ENCODE measurements at places on chromosomes 13 and 19. TPM values are rescaled to one million over a fixed set of nuclear protein-coding genes. Genes with fewer than 3 reads are reported as not detected.

DNA sequence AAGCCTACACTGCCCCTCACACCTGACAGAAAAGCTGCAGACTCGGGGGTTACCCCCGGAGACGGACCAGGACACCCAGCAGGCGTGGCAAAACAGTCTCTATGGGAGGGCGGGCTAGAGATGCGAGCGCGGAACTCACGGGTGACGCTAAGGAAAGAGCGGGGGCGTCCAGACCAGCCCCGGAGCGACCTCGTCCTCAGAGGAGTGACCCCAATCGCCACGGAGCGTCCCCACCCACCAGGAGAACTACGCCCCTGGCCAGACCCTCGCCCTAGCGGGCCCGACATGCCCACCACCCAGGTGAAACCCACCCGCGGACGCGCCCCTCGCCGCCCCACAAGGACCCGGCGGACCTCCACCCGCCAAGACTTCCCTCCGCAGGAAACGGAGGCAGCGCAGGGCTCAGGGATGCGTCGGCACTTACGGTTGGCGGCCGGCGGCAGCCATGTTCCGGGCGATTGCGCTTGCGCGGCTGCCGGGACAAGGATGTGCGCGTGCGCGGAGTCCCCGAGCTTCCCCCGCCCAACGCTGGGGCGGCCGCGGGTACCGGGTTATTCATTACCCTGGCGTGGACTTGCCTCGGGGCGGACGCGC lies at the start of gene ZNF329:
Gene ZNF329, minus strand, starts transcription at position 462 of the 594 bp plus-strand sequence. CDS start 21,286 bp downstream, outside the sequence.
- peak; percentile 80 for DNase-seq

DNA sequence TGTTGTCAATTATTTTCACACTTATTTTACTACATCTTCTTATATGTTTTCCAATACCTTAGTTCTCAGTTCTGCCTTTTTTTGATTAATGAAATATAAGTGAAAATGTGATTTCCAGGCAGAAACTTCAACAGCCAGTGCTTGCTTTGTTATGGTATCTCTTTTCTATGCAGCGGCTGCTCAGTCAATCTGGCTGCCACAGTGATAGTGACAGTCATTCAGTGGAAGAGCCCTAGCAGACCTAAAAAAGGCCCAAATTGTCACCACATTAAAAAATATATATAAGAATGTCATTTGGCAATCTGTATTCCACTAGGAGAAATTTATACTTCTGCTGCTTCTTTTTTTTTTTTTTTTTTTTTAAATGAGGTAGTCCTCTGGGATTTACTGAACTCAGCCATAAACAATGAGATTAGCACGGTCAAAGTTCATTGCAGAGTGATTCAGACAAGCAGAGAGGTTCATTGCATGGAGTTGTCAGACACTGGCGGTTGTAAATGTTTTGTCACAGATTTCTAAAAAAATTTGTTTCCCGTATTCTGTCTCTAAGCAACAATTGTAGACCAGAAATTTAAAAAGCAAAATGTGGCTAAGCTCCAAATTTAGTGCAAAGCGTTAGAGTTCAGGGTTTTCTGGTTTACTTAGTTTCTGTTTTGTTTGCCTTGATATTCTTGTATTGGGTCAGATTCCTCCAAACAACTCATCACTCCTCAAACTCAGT lies 94.7 kb upstream of the PRR20A start:
- DNase-seq, result no peak

- no peak for DNase-seq
Measured at GRCh38 chr13:79936368-79937136, 404.4 kb downstream of the SPRY2 start.

GRCh38 chr19:23273022-23273589 lies 22.9 kb upstream of the ZNF724 start:
- no peak for DNase-seq

ZNF587B gene
- polyA plus RNA-seq, result 14.9 TPM

- no peak for DNase-seq
Measured at GRCh38 chr13:34655554-34655953, 286.5 kb upstream of the NBEA start.

- no peak for DNase-seq
Measured at GRCh38 chr13:28392428-28392827, 102.5 kb downstream of the FLT1 start.

- DNase-seq, result no peak
Measured at GRCh38 chr13:85798556-85798955, 663 bp downstream of the SLITRK6 start.

DNA sequence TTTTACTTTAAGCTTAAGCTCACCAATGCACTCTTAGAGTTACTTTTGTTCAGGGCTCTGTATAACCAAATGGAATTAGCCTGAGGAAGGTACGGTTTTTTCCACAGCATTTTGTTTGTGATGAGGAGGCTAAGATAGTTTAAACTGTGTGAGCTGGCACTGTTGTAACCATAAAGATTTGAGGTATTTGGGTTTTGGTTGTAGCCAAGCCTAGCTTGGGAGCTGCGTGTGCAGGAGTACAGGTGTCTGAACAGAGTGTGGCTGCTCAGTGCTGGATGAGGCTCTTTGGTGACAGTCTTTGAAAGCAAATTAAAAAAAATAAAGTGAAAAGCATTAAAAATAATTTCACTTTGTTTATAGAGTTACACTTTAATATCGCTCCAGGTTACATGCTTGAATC lies 56.0 kb downstream of the ARHGEF7 start:
- DNase-seq, result no peak

- DNase-seq, result no peak
Measured at GRCh38 chr19:13782537-13782936, 8.3 kb downstream of the C19orf53 start.

GRCh38 chr13:76724421-76724820 lies 161.8 kb downstream of the KCTD12 start:
- peak; percentile 40 for DNase-seq

C19orf67 gene
- not detected for polyA plus RNA-seq

- DNase-seq, result peak; percentile 14
Measured at GRCh38 chr13:80040196-80040980, 300.5 kb downstream of the SPRY2 start.

CLIP3 gene
- polyA plus RNA-seq, result 31.6 TPM

TEX29 gene
- 1.0 TPM for polyA plus RNA-seq

GRCh38 chr13:110921695-110922094 lies 6.8 kb upstream of the ANKRD10 start:
- DNase-seq, result no peak

JOSD2 gene
- polyA plus RNA-seq, result 27.2 TPM

DNA sequence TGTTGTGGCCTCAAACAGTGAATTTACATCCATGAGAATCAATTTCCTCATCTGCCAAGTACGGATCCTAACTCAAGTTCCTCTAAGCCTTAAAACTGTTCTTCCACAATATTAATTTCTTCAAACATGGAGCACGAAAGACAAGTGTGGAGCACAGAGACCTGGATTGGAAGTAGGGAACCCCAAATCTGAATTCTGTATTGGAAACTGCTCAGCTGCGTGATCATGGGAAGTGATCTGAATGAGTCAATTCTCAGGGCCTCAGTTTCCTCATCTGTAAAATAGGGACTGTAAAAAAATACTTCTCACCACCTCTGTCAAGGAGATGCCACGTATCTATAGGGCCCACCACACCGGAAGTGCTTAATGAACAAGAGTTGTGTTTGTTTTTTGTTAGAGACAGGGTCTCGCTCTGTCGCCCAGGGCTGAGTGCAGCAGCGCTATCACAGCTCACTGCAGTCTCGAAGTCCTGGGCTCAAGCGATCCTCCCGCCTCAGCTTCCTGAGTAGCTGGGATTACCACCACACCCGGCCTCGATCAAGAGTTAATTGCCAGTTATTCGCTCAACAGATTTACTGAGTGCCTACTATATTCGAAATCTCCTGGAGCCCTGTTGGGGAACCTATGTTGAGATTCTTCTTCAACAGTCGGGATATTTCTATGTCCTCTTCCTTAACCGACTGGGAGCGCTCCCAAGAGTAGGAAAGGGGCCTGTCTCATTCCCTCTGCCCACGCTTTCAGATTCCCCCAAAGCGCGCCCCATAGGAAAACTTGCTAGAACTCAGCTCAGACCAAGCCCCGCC lies 1.6 kb downstream of the SERTAD3 start:
- DNase-seq, result no peak

DNA sequence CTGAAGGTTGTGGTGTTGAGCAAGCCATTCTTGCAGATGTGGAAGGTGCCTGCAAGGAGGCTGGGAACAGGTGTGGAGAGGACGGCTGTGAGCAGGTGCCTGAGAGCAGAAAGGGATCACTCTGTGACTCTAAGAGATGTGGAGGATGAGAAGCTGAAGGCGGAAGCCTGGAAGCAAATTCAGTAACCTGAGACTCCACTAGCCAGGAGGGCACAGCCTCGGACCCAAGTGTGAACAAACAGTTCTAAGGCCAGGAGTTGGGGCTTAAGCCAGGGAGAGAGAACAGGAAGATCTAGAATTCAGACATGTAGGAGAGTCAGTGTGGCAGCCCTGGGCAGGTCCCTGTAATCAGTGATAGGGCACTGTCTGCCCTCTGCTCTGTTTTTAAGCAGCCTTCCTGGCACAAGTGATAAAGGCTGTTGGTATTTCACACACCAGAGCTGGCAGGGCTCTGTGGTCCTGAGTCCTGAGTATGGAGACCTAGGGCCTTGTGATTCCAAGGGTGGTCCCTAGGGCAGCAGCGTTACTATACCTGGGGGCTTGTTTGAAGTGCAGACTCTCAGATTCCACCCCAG lies 131.3 kb downstream of the SLC7A1 start:
- DNase-seq, result no peak

DNA sequence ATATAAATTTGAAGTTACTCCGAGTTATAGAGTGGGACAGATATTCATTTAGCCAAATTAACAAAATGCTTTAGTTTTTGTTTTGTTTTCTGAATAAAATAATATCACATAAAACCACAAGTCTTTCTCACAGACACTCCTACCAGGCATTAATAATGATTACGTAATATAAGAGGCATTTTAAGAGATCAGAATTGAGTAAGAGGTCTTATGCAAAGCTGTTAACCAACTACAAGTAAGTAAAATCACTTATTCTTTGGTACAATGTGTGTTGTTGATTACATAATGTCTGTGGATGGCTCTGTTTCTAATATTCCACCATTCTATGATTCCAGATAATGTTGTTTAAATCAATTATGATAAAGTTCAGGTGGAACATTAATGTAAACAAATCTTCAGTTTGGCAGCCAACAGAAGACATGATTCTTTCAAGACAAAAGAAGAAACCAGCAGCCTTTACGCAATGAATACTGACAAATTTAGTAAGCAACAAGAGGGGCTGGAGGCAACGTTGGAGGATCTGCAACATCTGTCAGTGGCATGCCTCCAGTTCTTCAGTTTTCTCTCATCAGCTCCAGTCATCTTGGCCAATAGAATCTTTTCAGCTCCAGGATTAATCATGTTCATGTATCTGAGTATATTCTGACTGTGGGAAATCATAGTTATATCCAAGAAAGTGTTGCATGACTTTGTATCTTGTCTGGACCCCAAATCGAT lies 403.8 kb downstream of the SLITRK5 start:
- no peak for DNase-seq

DNA sequence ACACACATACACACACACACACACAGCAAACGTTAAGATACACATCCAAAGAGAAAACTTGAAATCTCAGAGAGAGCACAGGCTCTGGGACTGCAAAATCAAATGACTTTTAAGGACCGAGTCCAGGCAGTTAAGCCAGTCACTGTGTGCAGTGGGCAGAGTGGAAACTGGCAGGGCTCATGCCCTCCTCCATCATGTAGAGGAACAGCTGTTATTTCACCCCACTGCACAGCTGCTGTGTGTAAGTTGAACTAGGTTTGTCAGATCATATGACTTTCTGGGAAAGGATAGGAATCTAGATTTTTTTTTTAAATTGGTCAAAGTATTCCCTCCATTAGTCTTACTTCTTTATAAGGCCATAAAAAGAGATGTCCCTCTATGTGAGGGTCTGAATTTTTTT lies 1002.1 kb downstream of the UQCRFS1 start:
- DNase-seq, result no peak

- no peak for DNase-seq
Measured at GRCh38 chr19:46979126-46980105, 40.2 kb upstream of the NPAS1 start.

KLK15 gene
- not detected for polyA plus RNA-seq

All from left lung (tissue), 14 donors.